GM20000 (cell line): ENCODE measurements at places on chromosomes 5 and 9.

DNA sequence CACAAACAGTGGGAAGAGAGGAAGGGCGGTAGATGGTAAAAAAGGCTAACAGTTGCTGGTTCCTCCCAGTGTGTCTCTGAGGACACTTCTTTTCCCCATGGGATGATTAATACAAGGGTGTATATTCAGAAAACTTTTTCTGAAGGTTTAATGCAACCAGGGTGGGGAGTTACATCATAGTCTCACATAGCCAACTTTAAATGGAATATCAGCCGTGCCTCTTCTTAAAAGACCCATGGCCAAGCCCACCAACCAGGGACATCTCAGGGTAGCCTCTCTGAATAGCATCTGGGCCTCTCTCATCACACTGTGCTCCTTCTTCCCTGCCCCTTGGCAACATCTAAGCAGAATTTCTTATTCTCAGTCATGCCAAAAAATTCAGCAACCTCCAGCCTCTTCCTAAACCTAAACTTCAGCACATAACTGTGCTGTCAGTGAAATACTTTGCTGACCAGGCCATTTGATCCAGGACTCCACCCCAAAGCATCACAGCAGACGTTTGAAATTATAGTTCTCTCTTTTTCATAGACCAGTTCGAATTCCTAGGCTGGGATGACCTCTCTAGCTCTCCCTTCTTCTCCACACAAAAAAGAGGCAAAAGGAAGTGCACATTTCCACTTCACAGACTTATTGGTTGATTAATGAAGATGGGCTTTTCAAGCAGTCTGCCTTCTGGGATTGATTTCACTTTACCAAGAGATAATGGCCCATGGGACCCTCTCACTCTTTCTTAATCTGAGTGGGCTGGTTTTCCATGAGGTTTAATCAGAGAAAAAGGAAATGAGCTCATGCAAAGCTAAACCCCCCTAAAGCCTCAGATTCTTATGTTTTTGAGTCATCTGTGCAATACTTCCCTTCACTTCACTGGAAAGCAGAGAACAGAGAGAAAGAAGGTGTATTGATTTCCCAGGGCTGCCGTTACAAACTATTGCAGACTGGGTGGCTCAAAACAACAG lies 85.1 kb upstream of the RAI14 start:
- DNase-seq, result no peak

DNA sequence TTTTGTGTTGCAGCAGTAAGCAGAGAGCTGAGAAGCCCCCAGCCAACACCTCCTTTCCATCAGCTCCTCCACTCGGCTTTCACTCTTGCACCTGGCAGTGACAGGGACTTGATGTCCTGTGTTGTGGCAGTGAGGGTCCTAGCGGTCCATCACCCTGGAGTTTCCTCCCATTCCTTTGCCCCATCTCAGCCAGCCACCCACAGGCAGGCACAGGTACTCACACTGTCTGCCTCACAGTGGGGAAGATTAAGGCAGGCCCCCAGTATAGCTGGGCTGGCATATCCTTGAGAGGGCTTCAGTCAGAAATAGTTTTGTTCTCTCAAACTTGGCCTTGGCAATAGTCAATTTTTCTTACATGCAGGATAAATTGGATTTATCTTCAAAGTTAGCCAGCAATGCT lies 362.7 kb downstream of the GADD45G start:
- no peak for DNase-seq

GRCh38 chr5:39218482-39219402 lies 621 bp downstream of the FYB1 start:
- no peak for DNase-seq

- DNase-seq, result no peak
These were observed 77.3 kb upstream of the SH3PXD2B start for GRCh38 chr5:172531704-172532026.

GRCh38 chr5:15256485-15256884 lies 243.5 kb upstream of the FBXL7 start:
- no peak for DNase-seq

DNA sequence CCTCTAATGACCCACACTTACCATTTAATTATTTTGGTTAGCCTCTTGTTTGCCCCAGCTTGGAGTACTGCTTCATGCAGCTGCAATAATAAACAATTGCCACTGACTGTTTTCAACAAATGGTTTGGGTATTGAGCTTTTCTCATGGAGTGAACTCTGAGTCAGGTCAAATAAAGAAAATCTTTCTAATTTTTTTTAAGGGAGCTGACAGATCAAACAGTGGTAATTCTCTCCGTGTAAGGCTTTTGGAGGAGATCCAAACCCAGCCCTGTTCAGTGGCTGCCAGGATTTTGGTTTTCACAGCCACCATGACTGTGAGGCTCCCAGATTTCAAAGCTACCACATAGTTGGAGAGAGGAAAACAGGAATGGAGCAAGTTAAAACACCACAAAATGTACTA lies 110.7 kb upstream of the EFNA5 start:
- no peak for DNase-seq

DNA sequence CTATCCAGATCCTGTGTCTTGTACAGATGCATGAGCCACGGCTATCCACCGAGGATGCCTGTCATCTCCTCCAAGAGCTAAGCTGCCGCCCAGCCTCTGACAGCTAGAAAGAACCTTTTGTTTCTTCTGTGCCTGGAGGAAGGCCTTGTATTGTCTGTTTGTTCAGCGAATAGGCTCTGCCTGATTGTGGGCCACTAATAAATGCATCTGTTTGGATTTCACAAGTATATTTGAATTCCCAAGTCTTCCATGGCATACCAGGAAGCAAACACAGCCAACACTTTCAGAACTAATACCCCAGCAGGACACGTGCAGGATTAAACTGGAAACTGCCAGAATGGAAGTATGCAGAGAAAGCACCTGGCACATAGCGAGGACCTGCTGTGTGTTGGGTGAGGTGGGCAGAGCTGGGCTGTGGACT lies 92.7 kb upstream of the NEURL1B start:
- DNase-seq, result no peak

- no peak for DNase-seq
These were observed 542.4 kb upstream of the RGMB start for GRCh38 chr5:98231089-98231488.

DNA sequence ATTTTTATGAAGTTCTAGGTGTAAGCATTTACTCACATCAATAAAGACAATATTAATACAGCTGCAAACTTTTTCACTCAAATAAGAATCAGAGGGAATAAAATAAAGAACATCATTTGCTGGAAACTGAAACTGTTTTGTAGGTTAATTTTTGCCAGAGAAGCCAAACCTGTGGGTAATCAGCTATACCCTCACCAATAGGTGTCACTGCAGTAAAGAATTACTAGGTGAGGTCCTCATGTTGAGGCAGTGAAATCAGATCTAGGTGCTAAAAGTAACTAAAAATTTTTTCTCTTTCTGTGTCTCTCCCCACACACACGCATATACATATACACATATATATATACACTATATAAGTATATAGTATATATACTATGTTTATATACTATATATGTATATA lies 1016.3 kb upstream of the SEMA6A start:
- DNase-seq, result peak; percentile 22

DNA sequence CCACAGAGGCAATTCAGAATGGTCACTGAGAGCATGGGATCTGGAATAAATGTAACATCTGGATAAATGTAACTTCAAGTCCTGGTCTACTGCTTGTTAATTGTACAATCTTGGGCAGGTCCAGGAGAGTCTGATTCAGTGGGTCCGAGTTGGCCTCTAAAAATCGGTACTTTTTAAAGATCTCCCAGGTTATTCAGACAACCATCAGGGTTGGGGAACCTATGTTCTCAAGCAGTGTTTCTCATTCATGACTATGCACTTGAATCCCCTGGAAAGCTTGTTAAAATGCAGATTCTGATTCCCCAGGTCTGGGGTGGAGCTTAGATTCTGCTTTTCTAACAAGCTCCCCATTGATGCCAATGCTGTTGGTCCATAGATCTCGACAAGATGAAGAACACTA lies 14.8 kb downstream of the ANXA1 start:
- DNase-seq, result no peak

DNA sequence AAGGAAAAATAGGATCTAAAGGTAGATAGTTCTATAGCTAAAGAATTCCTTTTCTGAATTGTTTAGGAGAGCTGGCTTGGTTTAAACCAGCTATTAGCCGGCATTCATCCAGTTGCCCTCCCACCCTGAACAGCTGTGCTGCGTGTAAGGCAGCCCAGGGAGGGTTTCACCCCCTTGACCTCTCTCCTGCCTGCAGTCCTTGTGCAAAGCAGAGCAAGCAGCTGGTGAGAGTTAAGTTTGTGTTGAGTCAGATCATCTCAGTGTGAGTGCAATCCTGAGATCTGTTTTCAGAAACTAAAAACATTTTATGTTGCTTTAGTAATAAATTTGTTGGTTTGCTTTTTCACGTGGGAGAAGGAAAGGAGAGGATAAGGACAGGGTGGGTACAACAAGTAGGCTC lies 13.0 kb downstream of the SLC25A25 start:
- DNase-seq, result no peak

GRCh38 chr9:79731171-79731890 lies 159.6 kb downstream of the TLE4 start:
- peak; percentile 30 for DNase-seq

- DNase-seq, result no peak
These were observed 2.4 kb upstream of the DMRT2 start for GRCh38 chr9:1047591-1048230.

DNA sequence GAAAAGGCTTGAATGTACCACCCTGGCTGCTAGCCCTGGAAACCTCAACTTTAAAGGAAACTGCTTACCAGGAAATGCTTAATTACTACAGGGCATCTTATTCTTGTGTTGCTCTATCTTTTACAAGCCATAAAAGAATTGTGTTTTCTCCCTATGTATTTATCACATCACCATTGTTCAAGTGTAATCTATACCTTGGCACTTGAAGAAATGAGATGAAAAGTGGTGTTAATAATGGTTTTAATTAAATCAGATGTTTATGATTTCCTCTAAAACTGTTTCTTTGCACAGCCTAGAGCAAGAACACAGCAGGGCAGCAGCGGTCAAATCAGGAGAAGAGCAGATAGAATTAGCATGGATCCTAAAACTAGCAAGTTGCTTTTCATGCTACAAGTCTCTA lies 131.8 kb upstream of the RGMB start:
- no peak for DNase-seq

DNA sequence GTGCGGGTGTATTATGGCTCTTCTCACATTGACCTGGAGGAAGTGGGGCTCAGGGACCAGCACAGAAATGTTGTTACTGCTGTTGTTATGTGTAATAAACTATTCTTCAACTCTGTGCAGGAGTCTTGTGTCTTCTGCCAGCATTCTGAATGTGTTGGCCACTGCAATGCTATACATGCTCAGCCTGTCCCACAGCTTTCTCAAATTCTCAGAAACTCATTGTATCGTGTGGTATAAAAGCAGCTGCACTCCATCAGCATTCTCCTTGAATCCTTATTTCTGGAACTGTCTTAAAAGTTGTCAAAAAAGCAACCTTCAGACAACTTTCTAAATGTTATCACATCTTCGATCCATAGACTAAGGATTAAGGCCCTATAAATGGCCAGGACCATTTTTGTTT lies 72.0 kb downstream of the ZNF474 start:
- DNase-seq, result no peak

GRCh38 chr5:100026606-100027005 lies 508.6 kb upstream of the FAM174A start:
- no peak for DNase-seq

DNA sequence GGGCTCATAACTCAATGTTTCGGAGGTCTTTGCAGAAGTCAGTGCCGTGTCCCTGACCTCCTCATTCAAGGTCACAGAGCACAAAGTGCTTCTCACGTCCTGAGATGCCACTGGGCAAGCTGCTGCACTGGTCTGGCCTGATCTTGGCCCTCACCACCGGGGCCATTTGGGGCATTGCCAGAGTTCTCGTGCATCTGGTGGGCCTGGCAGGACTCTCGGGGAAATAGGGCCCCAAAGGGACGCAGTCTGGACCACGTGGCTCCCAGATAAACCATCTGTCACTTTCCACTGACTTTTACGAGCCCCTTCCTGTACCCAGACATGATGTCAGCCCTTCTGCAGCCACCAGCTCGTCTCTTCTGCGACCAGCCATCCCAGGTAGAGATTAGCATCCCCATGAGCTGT lies 54.8 kb downstream of the HRH2 start:
- DNase-seq, result no peak

DNA sequence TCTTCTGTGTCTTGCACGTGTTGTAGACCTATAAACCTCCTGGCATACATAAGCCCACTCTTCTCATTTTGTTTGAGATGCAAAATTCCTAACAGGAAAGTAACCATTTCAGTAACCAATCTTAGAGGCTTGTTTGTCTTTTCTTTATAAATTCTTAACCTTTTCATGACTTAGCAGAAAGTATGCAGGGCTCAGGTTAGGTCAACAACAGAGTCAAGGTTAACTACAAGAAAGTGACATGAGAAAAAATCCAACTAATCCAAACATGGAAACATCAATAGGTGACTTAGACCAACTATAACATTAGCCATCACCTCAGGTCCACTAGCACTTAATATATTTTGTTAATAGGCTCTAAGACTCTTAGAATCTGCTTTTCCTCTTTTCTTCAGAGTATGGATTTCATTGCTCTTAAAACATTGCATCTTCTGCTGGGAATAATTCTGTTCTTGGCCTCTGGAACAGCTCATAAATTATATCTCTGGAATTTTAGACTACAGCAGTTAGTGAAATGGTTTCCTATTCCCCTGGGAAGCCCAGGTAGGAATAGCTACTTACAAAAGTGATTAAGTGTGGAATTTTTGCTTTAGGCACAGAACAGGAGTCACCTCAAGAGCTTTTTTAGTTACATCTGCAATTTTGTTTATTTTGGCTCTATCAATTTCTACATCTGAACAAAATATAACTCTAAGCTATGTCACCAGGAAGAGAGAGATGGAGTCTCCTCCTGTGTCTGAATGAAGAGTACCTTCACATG lies 155.3 kb upstream of the ANKRD55 start:
- no peak for DNase-seq

GRCh38 chr9:120855827-120856670 lies 13.3 kb upstream of the PSMD5 start:
- DNase-seq, result no peak

GRCh38 chr5:23523031-23523430 lies 15.6 kb downstream of the PRDM9 start:
- no peak for DNase-seq

- no peak for DNase-seq
These were observed 715.1 kb downstream of the MAT2B start for GRCh38 chr5:164220522-164220921.

DNA sequence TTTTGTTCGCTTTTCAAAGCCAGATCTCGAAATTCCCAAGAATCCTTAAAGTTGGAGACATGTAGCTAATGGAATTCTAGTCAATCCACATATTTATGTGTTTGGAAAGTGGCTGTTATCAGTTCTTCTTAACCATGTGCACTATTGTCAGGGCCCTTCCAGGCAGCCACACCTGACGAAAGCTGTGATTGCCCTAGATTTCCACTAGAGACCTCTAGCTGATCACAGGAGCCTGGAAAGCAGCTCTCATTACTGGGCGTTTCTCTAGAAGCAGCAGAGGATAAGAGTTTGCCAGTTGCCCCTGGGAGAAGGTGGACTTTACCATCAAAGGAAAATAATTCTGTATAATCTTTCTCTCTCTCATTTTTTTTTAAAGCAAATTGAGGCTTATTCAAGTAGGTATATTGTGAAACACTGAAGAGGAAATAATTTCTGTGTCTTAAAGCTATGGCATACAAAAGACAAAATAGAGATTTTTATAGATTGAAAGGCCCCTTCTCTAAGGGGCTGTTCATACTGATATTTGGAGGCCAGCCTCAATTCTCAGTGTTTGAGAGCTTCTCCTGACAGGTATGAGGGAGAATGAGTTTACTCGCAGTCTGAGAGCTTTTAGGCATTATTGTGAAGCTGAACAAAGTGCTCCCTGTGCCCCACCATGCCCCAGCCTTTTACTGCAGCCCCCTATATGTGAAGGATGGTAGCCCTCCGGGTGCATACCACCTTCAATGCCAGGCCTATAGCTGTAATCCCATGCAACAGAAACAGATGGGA lies 405.4 kb upstream of the ACTBL2 start:
- DNase-seq, result no peak
